ENCODE measurements at places on chromosomes 3 and 15.
A peak's percentile ranks its signal among the peaks of the same experiment; 100 is the strongest.

- no peak for DNase-seq
These were observed 16.3 kb downstream of the ACOX2 start for GRCh38 chr3:58520403-58521335.

GRCh38 chr3:147730284-147730683 lies 321.1 kb downstream of the ZIC1 start:
- no peak for DNase-seq

GRCh38 chr3:65126527-65127410 lies 439.0 kb upstream of the ADAMTS9 start:
- no peak for DNase-seq

GRCh38 chr3:134641671-134642300 lies 9.0 kb downstream of the KY start:
- no peak for DNase-seq

- DNase-seq = no peak
These were observed 8.7 kb upstream of the LRRC58 start for GRCh38 chr3:120357807-120358206.

DNA sequence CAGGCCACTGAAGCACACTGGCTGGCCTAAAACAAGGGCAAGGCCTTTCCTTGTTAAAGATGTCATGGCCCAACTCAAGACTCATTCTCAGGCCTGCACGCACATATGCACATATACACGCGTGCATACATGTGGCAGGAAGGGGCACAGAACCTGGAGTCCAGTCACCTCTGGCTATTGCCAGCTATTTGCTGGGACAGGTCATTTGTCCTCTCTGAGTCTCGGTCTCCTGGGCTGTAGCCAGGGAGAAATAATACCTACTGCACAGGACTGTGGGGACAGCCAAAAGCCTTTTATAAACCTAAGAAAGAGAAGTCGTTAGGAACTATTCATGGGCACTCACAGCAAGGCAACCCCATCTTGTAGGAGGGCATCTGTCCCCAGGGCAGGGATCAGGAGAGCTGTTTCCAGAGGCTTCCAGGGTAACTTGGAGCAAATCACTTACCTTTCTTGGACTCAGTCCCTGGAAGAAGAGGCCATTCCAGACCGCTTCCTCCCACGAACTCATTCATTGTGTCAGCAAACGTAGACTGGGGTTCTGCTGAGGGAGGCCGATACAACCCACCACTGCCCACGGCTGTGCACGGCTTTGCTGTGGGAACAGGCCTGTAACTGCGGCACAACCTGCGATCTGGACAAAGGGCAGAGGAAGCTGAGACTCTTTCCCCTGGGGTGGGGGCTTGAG lies 41.1 kb upstream of the RHO start:
- DNase-seq = no peak

- no peak for DNase-seq
These were observed 68.2 kb downstream of the AAGAB start for GRCh38 chr15:67186226-67186649.

DNA sequence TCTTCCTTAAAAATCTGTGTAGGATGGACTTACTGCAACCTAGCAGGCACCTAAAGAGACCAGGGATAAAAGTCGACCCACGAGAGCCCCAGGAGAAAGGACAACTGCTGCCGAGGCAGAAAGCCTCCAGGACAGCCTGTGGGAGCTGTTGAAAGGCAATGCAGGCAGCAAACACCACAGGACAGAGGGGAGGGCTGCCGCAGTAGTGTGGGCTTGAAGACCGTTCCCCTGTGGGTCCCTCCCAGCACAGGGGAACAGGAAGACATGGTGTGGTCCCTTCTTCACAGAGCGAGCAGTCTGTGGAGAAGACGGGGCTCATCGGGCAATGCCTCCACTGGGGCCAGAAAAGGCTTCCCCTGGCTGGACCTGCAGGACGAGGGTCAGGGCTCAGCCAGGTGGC lies 58.5 kb upstream of the GATA2 start:
- no peak for DNase-seq

DNA sequence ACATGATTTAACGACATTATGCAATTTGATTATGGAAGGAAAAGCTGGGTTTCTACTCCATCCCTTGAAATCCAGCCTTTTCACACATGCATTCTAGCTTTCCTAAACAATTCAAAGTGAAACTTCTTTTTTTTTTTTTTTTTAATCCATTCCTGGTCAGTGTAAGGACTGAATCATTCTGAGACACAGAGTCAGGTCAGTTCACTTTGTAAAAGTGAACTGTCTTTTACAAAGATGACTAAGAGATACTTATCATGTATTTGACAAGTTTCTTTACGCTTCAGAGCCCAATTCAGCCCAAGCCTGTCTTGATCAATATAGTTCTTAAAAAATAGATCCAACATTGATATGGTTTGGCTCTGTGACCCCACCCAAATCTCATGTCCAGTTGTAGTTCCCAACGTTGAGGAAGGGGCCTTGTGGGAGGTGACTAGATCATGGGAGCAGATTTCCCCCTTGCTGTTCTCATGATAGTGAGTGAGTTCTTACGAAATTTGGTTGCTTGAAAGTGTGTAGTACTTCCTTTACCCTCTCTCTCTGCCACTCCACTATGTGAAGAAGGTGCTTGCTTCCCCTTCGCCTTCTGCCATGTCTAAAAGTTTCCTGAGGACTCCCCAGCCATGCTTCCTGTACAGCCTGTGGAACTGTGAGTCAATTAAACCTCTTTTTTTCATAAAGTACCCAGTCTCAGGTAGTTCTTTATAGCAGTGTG lies 345.6 kb upstream of the THBS1 start:
- DNase-seq = no peak

- DNase-seq = no peak
These were observed 83.8 kb downstream of the ASB7 start for GRCh38 chr15:100686021-100686724.

- no peak for DNase-seq
These were observed 393.0 kb downstream of the IGSF11 start for GRCh38 chr3:118641608-118642007.

DNA sequence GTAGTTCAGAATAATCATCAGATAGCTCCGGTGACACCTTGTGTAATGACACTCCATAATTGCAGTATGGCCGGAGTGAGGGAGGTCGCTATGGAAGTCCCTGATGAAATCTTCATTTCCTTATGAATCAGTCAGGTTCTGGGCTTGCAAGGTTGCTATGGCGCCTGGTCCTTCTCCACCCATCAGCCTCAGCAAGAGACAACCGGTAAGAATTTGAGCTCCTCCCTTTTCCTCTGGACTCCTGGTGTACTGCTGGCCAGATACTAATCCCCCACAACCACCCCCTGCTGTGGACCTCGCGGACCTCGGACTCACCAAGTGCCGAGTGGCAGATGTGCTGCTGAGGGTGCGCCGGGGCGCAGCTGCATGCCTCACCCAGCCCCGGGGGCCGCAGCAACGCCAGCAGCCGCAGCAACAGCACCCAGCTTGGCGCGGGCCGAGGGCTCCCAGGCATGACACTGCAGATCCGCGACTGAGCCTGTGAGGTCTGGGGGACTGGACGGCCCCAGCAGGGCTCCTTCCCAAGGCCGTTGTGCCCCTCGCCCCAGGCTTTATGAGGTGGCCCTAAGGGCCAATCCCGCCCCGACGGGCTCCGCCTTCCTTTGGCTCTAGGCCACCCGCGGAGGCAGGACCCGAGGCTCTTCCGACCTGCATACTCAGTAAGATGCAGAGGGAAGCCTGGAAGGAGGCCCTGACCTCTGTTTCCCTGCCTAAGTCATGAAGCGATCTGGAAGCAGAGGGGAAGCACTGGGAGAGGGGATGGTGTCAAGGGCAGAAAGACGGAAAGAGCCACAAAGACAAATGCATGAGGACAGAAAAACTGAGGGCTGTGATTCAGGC lies at the start of gene TIMP4:
Gene TIMP4, minus strand, starts transcription at position 526 of the 840 bp plus-strand sequence. Its CDS starts 72 bp downstream, at position 454.
- DNase-seq = no peak

GRCh38 chr3:185270262-185270955 lies 16.6 kb upstream of the EHHADH start:
- DNase-seq = no peak

DNA sequence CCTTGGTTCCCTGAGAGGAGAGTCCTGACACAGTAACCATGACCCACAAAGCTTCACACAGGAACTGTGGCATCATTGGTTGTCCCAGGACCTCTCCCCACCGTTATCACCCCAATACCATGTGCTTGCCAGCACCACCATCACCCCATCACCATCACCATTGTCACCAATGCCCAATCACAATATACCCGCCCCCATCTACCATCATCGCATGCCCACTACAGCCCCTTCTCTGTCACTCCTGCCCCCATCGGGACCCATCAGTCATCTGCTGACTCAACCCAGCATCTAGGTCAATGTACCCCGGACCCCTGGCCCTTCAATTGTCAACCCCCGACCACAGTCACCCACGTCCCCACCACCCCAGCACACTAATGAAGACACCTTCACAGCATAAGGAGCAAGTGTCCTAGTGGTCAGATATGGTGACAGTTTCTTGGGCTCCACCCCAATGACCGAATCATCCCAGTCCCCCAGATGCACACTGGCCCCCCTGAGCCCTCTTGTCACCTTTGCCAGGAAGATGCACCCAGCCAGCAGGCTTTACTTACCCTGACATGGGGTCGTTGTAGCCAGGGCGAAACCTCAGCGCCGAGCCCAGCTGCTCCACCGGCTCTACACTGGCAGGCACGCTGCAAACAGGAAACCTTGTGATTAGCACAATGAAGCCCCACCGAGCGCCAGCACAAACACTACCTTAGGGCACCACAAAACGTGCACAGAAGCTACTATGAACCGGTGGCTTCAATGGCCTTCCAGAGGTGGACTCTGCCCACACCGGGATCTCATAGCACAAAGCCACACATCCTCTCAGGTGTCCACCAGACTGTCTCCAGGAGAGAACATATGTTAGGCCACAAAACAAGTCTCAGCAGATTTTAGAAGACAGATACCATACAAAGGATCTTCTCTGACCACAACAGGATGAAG lies 25.1 kb downstream of the SHISA5 start:
- peak; percentile 50 for DNase-seq

GRCh38 chr15:33639978-33640377 lies 328.3 kb upstream of the CHRM5 start:
- DNase-seq = no peak

GRCh38 chr3:122392868-122393844 lies 9.2 kb downstream of the FAM162A start:
- no peak for DNase-seq

DNA sequence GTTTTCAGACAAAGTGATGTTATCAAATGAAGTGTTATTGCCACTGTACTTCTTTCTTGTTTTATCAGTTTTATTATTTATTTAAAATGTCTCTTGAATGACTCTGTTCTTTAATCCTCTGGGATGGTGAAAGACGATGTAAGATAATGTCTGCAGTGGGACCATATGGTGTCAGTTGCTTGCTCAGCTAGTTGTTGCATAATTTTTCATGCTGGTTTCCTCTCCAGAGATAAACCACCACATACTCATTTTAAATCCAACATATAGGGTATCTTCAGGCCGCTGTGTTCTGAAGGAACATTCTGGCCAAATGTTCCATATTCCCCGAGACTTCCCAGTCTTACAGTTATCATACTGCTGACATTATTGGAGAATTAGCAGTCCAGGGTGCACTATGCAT lies 75.9 kb downstream of the GABRG3 start:
- DNase-seq = no peak

- no peak for DNase-seq
These were observed 135.7 kb upstream of the RAD18 start for GRCh38 chr3:9098716-9099675.

DNA sequence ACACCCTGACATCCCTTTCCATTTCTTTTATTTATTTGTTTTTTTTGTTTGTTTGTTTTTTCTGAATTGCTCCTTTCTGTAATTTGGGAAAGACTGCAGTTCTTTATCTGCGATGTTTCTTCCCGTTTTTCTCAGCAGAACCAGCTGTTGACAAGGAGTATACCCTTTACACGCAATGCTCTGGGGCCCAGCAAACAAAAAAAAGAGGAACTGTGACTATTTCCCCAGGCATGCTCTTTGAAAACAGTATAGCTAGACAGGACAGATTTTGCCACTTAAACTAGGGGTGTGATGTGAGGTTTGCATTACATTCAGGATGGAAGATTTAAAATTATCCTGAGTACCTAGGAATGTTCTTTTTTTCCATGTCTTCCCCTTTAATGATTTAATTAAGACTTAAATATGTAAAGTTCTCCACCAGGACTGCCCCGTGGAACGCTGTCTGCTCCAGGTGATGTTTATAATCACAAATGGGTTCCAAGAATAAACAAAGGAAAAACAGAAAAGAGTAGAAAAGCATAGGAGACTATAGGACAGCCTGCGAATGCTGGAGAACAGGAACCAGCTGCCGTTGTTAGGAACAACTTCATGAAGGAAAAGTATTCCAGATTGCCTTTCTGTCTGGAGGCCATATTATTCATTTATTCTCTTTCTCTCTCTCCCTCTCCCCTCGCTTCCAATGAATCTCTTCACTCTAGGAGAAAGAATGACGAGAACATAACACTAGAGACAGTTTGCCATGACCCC lies 43.3 kb downstream of the TGFBR2 start:
- no peak for DNase-seq

DNA sequence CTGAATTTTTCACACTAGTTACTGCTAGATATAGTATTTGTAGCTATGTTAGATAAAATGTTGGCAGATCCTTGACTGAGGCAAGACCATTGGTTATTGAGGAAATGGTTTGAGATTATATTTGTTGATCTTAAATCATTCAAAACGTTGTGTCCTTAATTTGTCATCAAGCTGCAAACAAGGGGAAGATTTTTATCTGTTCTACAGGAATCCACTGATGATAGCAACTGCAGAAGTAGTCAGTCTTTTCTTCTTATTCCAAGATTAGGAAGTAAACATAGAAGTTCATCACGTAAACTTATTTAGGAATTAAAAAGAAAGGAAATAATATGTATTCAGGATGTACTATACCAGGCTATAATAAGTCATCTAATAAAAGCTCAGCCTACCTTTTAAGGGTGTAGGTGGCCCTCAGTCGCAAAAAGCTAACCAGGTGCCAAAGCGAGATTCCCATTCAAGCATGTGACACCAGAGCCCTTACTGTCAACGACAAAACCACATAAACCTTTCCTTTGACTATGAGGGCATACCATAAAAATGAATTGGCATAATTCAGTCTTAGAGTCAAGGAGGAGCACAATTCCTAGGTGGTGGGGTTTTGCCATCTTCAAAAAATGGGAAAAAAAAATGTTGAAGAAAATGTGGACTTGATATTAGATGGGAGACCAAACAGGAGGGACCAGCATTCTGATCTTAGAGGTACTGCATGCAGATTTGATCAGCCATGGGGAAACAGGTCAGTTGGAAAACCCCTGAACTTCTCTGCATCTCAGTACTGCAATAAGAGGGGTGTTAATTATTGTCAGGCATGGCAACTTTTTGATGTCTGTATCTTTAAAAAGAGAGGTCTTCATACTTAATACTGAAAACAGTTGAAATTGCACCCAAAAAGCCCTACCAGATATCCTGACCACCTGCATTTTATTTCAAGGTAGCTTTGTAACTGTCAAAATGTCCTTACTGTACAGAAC lies 212.5 kb upstream of the UBE2E1 start:
- no peak for DNase-seq

- DNase-seq = no peak
These were observed 6.7 kb upstream of the RNF13 start for GRCh38 chr3:149806171-149806778.

DNA sequence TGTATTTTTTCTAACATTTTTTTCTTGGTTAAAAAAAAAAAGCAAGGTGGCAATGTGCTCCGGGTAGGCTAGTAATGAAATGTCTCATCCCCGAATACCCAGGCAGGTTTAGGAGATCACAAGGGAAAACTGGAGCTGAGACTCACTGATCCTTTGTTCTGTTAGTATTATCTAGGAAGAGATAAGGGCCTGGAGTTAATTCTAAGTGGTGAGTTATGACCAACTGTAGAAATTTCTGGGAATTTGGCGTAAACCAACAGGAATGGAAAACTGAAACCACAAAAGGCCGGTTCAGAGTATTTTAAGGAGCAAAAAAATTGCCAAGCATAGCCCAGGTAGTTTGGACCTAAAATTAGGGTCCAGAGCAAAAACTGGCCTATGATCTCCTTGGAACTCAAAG lies 12.4 kb downstream of the PPM1M start:
- DNase-seq = no peak
